Activated naive CD4-positive, alpha-beta T cell treated with anti-CD3 and anti-CD28 coated beads for 36 hours (primary cell): ENCODE measurements at places on chromosomes 2 and 18. TPM values are rescaled to one million over a fixed set of nuclear protein-coding genes. Genes with fewer than 3 reads are reported as not detected.

Gene SMAD4
- 72.0 TPM for total RNA-seq

Gene C1QL2
- total RNA-seq = not detected

Gene ALPG
- not detected for total RNA-seq

Gene RAB17
- total RNA-seq = not detected

Gene SLC30A3
- total RNA-seq = 0.55 TPM

- no peak for DNase-seq
Observed at GRCh38 chr2:71929482-71929772, 218.2 kb downstream of the CYP26B1 start.

GRCh38 chr2:159584796-159585195 lies 31.6 kb downstream of the BAZ2B start:
- no peak for DNase-seq

DNA sequence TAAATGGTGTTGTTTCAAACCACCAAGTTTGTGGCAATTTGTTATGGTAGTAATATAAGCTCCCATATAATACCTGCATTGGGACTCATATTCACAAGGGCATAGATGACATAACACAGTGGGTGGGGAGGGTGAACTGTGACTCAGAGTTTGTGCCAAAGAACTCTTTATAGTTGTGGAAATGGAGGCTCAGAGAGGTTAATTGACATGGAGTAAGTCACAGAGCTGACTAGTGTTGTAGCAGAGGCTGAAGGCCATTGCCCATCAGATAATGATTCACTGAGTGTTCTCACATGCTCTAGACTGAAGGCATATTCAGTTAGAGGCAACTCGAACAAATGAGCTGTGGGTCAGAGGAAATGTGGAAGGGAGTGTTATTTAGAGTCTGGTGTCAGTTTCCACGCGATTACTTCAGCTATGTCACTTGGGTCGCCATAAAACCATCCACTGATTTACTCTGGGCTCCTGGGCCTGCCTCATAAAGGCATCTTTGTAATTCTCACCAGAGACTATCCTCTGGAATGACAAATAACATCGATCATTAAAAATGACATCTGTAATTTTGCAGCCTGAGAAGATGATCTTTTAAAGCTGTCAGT lies 264.7 kb downstream of the CCDC85A start:
- no peak for DNase-seq

GRCh38 chr2:236753606-236754270 lies 184.1 kb downstream of the ACKR3 start:
- no peak for DNase-seq

- DNase-seq = peak; percentile 41
Observed at GRCh38 chr2:102753563-102754159, 8.2 kb upstream of the TMEM182 start.

DNA sequence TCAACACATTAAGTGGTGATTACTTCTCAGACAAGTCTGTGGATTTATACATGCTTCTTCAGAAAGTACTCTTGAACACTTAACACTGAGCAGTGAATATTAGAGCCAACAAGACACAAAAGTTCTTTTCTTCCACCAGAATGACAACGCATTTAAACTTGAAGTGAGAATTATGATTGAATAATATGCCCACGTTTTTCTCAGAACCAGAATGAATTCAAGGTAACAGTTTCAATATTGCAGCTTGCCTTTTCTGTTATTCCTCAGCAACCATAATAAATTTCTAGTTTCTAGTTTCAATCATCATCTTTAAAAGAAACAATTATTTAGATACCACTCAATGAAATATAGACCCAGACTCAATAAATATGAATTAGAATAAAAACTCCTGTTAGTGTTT lies 547.0 kb downstream of the NUP35 start:
- DNase-seq = no peak

DNA sequence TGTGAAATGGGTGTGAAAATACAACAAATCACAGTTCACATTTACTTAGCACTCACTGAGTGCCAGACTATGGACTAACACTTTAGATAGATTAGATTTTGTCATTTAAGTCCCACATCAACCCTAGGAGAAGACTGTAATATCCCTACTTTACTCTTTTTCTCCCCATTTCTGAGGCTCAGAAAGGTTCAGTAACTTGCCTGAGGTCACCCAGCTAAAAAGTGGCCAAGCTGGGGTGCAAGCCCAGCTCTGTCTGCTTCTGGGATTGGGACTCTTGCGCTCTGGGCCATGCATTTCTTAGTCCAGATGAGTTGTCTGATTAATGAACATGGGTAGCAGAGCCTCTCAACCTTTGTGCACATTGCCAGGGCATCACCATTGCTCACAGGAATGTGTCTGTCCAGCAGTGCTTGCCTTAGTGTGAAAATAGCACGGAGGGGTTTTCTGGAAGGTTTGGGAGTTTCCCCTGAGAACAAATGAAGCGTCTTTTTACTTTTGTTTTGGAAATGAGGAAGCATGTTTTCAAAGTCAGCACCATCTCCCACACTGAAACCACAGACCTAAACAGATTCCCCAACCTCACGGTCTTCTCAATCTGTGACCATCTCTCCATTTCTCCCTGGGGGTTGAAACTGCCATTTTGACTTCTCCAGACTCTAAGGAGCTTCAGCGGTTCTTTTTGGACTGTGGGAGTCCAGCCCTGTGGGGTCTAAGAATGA lies 31.9 kb downstream of the NRP2 start:
- DNase-seq = peak; percentile 28

GRCh38 chr2:143504397-143504796 lies 375.2 kb downstream of the ARHGAP15 start:
- no peak for DNase-seq

GRCh38 chr18:58268849-58269248 lies 224.8 kb downstream of the NEDD4L start:
- DNase-seq = no peak
